PC-9 (cell line): ENCODE measurements at places on chromosomes 13 and 19.

DNA sequence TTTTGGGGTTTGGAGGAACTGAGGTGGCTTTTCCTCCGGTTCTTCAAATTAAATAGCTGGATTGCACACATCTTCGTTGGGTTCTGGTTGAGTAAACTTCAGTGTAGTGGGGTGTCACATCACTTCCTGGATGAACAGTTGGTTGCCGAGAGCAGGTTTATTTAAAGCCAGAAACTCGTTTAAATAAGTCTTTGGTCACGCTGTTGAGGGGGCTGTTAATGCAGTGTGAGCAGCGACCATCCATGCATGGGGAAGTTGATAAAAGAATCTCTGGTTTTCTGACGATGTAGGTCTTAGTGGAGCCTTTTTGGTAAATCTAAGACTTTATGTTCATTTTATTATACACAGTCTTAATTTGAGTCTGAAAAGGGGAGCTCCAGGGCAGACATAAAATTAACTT is 351.2 kb upstream of the ARGLU1 start:
- no peak for DNase-seq

- DNase-seq, result no peak
Observed at GRCh38 chr13:47886314-47886713, 114.8 kb downstream of the SUCLA2 start.

DNA sequence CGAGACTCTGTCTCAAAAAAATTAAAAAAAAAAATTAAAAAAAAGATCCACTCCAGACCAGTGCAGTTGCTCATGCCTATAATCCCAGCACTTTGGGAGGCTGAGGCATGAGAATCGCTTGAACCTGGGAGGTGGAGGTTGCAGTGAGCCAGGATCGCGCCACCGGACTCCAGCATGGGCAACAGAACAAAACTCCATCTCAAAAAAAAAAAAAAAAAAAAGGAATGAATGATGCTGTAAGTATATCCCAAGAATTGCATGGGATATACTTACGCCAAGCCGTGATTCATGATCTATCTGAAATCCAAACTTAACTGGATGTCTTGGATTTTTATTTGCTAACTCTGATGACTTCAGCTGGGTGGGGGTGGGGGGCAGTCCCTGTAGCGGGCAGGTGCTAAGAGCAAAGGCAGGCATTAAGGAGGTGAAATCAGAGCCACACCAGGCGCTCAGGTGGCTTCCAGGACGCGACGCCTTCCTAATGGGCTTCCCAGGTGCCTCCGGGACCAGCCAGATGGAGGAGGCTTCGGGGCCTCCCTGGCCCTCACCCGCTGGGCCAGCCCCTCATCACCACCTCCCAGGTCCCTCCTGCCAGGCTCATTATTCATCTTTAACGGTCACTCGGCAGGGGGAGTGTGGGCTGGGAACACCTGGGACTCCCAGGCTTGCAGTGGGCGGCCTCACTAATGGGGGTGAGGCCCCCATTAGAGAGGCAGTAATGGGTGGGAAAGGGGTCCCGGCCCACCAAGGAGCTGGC is 11.4 kb upstream of the FUT5 start:
- no peak for DNase-seq

DNA sequence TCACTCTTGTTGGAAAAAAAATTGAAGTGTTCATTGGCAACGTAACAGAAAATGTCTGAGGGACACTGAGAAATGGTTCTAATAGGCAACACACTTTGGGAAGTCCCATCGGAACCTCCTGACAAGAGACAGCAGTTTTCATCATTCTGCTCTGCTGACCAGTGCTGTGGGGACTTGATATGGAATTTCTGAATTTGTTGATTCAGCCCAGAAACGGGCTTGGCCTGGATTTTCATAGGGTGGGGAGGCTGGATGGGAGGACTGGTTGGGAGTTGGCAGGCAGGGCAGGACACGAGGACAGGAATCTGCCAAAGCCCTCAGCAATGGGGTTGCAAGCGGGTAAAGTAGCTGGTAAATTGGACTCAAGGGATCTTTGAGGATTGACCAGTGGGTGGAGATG is 96.5 kb downstream of the DCT start:
- DNase-seq, result no peak

GRCh38 chr19:54873990-54874389 is at the start of gene FCAR:
TSS of gene FCAR (plus strand) at chr19:54874235. CDS start at chr19:54874290, 55 bp downstream.
- no peak for DNase-seq

- no peak for DNase-seq
Observed at GRCh38 chr13:41501281-41501680, 43.9 kb downstream of the RGCC start.
